Putamen (tissue), 1 donor: ENCODE measurements at places on chromosomes 13 and 19.

DNA sequence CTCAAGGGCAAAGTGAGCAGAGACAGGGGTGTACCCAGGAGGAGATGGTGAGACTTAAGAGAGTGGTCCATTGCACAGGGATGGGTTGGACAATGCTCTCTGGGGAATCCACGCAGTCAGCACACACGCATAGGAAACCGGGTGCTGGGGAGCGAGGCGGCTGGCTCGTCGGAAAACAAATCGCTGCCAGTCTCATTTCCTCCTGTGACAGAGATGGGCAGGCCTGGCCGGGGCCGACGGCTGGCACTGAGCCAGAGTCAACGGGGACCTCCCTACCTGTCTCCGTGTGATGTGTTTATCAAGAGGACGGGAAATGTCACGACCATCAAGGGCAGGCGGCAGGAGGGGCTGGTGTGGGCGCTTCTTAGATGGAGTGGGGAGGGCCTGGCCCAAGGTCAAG lies 27.3 kb downstream of the PTPRS start:
- DNase-seq, result no peak

DNA sequence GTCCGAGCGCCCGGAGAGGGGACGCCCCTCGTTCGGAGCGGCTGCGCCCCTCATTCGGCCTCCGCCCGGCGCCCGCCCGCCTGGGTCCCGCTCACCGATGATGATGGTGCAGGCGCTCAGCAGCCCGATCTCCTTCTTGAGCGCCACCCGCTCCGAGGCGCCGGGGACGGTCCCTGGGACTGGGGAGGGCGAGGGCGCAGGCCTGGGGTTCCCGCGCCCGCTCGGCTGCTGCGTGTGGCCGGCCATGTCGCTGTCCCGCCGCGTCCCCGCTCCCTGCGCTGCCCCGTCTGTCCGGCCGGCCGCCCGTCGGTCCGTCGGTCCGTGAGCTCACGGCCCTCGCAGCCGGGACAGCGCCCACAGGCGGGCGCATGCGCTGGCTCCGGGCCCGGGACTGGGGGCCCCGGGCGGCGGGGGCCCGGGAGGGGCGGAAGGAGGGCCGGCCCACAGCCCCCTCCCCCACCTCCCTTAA lies at the start of gene SLC7A10:
SLC7A10 (minus strand) TSS at position 393 of the 469 bp plus-strand sequence; CDS start at position 246, 147 bp downstream.
- DNase-seq, result no peak

- DNase-seq, result peak; percentile 47
These were observed 288.5 kb downstream of the NALCN start for GRCh38 chr13:101127741-101128353.

DNA sequence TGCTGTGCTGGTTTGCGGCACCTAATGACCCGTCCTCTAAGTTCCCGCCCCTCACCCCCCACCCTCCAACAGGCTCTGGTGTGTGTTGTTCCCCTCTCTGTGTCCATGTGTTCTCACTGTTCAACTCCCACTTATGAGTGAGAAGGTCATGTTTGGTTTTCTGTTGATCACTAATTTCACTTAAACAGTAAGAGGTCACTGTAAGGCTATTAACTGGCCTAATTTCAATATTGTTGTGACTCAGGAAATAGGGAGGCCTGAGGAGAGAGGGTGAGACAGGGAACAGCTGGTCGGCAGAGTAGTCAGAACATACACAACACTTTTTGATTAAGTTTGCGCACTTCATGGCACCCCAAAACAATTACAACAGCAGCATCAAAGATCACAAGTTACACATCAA lies 15.6 kb downstream of the TUBGCP3 start:
- DNase-seq, result no peak

- DNase-seq, result no peak
These were observed 243.9 kb upstream of the SPRY2 start for GRCh38 chr13:80584785-80585184.

GRCh38 chr13:21910546-21910945 lies 239.7 kb downstream of the FGF9 start:
- DNase-seq, result no peak

- DNase-seq, result no peak
These were observed 2.0 kb upstream of the JUNB start for GRCh38 chr19:12789098-12789903.

- DNase-seq, result no peak
These were observed 493 bp downstream of the YIPF2 start for GRCh38 chr19:10927730-10928562.

- no peak for DNase-seq
These were observed 2.1 kb upstream of the HIPK4 start for GRCh38 chr19:40392123-40392522.

DNA sequence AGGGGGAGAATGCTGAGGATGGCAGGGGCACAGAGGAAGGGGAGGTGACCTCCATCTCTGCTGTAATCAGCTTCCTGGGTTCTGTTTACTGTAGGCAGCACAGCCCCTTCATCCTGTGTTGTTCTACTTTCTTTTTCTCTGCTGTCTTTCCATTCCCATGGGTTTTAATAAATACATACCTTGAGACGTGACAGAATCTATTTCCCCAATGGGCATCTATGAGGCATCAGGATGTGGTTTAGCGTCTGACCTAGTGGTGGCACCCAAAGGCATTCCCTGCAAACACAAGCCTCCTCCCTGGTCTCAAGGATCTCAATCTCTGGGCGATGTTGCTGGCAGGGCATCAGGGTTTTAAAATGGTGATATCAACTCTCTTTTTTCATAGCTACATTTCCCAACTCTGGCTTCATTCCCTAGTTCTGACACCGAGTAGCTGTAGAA lies 60.8 kb downstream of the ALOX5AP start:
- DNase-seq, result no peak

- DNase-seq, result peak; percentile 78
These were observed at the start of gene ZNF549 for GRCh38 chr19:57527136-57527881. Gene ZNF549 (plus strand): TSS chr19:57527356. CDS start chr19:57527574, 218 bp downstream.

- no peak for DNase-seq
These were observed 7.3 kb upstream of the SBK3 start for GRCh38 chr19:55552620-55553019.

- peak; percentile 88 for DNase-seq
These were observed 659 bp downstream of the ERF start for GRCh38 chr19:42254089-42254849.

DNA sequence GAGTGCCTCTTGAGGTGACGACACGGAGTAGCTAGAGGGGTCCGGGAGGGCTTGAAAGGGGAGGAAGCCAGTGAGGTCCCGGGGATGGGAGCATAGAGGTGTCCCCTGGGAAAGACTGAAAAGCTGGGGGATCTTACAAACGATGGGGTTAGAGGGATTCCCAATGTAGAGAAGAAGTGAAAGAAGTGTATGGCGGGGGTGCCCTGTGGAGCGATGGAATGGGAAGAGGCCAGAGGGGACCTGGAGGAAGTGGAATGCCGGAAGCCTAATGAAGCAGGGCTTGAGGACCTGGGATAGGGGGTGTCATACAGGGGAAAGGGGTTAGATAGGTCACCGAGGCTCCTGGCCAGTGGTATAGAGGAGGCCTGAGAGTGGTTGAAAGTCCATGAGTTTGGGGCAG lies 580 bp downstream of the AP2A1 start:
- no peak for DNase-seq

- DNase-seq, result no peak
These were observed 38.8 kb upstream of the TPP2 start for GRCh38 chr13:102558029-102558428.

DNA sequence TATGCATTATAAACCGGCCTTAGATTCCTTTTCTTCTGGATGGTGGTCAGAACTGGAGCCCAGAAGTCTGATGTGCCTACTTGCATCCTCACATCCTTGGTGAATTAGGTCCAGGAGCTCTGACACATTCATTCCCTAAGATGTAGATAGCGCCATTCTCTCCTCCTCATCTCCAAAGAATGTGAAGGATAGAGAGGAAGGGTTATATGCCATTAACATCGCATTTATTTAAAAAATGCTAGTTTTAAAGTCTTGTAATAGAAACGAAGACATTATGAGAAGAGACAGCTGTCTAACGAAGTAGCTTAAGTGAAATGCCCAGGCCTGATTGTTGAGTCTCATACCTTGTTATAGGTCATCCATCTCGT lies 9.7 kb downstream of the MBNL2 start:
- no peak for DNase-seq

- no peak for DNase-seq
These were observed 48.6 kb downstream of the SOX1 start for GRCh38 chr13:112115403-112116091.

DNA sequence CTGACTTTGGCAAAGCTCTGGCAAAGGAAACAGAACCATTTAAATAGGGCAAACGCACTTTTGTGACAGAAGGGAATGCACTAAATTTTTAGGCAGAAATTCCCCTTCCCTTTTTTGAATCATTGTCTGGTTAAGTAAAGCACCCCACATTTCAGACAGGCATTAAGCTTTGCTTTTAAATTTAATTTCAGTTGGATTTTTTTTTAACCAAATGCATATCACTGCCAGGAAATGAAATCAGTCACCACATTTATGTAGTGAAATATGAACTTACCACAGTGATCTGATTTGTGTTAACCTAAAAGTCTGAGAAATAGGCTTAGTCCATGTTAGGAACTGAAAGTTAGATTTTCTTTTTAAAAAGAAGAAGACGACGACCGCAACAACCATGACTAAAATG lies 10.8 kb downstream of the GPR183 start:
- DNase-seq, result no peak

DNA sequence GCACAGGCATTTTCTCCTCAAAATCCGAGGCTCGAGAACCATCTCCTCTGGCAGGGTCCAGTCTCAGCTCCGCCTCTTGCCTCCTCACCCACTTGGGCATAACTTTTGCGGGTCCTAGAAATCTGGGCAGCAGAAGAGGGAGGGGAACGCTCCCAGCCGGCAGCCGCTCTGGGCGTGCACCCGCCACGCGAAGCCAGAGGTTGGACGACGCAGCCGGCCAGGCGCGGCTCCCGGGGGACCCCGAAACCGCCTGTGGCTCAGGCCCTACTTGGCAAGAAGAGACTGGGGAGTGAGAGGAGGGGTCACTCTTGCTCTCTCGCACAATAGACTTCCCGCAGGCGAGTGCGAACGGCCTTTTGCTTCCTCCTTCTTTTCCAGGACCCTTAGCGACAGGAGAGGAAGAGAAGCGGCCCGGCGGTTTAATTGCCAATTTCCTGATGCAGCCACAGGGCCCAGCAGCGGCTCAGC lies 6.0 kb upstream of the SOX1 start:
- DNase-seq, result no peak

DNA sequence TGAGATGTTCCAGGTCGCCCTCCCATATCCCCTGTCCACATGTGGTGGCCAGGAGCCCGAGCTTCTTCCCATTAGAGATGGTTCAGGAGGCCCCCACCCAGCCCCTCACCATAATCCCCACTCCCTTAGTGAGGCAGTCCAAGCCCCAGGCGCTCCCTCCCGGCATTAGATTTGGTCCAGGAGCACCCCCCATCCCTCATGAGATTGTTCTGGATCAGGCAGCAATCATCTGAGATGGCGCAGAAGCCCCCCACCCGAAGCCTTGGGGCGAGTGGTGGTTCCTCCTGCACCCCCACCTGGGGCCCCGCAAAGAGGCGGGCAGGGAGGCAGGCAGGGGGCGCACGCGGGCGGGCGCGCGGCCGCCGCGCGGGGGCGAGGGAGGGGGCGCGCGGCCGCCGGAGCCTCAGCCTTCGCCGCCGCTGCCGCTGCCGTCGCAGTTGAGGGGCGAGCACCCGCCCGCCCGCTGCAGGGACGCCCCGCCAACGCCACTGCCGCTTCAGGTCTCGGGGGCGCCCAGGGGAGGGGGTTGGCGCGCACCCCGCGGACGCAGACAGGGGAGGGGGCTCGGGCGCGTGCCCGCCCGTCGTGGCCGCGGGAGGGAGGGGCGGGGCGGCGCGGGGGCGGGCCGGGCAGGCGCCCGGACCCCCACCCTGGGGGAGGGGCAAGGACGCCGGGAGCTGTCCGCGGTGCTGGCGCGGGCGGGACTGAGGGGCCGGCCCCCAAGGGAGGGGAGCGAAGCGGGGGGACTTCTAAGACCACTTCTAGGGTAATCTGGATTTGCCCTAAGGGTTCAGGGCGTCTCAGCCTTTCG lies 46.4 kb upstream of the SHKBP1 start:
- DNase-seq, result peak; percentile 11

- DNase-seq, result no peak
These were observed 67.4 kb upstream of the CLDN10 start for GRCh38 chr13:95485045-95485517.

DNA sequence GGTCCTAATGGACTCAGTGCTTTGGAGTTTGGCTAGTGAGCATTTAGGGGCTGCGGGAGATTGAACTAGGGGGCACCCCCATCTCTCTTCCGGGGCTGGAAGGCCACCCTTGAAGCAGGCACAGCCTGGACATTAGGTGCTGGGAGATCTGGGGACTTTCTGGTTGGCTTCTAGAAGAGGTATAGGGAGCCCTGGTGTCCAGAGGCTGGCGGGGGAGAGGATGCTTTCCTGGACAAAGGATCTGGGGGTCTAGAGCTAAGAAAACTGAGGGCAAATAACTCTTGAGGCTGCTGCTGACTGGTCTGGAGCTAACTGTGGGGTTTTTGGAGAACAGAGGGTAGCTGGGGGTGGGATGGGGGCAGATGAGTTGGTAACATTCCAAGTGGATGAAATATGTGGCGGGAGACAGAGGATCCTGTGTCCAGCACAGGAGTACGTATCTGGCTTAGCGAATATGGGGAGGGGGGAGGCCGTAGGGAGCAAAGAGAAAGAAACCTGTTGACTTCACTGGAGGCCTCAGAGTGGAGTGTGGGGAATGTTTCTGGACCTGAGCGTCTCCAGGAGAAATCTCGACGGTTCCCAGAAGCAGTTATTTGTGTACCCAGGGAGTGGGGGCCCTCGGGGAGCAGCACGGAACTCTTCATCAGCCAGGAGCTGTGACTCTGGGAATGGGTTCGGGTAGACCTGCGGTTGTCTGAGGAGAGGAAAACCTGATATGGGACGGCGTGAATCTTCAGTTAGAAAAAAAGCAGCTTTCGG lies 1.4 kb downstream of the HNRNPUL1 start:
- DNase-seq, result no peak

DNA sequence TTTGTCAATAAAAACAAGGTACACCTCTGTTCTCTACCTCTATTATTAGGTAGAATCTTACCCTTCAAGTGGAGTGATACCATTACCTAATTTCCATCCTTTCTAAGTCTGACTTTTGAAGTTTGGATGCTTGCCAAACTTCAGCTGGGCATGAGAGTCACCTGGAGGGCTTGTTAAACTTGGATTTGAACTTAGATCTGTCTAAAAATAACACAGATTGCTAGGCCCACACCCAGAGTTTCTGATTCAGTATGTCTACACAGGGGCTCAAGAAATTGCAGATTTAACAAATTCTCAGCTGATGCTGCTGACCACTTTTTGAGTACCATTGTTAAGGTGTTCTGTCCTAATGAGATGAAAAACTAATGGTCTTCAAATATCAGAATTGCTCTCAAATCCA lies 512.2 kb downstream of the LMO7 start:
- DNase-seq, result no peak

- no peak for DNase-seq
These were observed 43.1 kb downstream of the COL4A1 start for GRCh38 chr13:110263888-110264287.

- no peak for DNase-seq
These were observed 26.5 kb downstream of the FAM216B start for GRCh38 chr13:42807866-42808265.

GRCh38 chr13:23430664-23431063 lies 2.8 kb downstream of the SACS start:
- DNase-seq, result no peak
